ENCODE measurements at places on chromosomes 2 and 18. TPM values are rescaled to one million over a fixed set of nuclear protein-coding genes. Genes with fewer than 3 reads are reported as not detected.
A peak's percentile ranks its signal among the peaks of the same experiment; 100 is the strongest.

SLC4A3 gene
- total RNA-seq: 2.6 TPM

ING5 gene
- total RNA-seq: 89.0 TPM

CACNB4 gene
- 1.3 TPM for total RNA-seq

TNFAIP6 gene
- total RNA-seq: not detected

RRM2 gene
- total RNA-seq: not detected

FAM161A gene
- total RNA-seq: 3.1 TPM

CHRNA1 gene
- total RNA-seq: not detected

RPRM gene
- not detected for total RNA-seq

MATN3 gene
- not detected for total RNA-seq

CTAGE1 gene
- total RNA-seq: not detected

LOXHD1 gene
- 0.26 TPM for total RNA-seq

GRCh38 chr18:13369756-13370510, 151.4 kb downstream of the LDLRAD4 start:
- H3K4me3 ChIP-seq: no peak overlapping the region
- no peak overlapping the region for H3K27ac ChIP-seq
- no peaks in the 10 kb centered on the region for H3K36me3 ChIP-seq
- H3K4me1 ChIP-seq: no peaks in the 10 kb centered on the region
- H3K27me3 ChIP-seq: no peaks in the 10 kb centered on the region

DNA sequence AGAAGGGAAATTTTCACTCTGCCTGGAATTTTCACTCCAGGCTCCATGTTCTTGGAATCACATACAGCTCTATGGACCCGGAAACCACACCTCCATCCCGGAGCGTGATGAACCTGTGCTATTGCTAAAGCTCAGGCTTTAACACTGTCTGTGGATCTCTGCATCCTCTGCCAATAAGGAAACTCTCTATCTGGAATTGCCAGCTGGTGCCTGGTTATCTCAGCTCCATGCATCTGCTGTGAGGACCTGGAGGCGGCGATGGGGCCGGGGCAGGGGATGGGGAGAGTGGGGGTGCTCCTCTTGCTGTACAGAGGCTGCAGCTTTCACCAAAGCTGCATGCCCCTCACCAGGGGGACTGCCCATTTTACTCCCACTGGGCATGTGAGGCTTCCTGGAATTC, 754.0 kb upstream of the SOX11 start:
- no peaks in the 10 kb centered on the region for H3K4me1 ChIP-seq
- H3K4me3 ChIP-seq: no peak overlapping the region
- DNase-seq: no peak
- no peaks in the 10 kb centered on the region for H3K36me3 ChIP-seq
- no peaks in the 10 kb centered on the region for H3K27me3 ChIP-seq

GRCh38 chr18:10315522-10315921, 138.9 kb upstream of the APCDD1 start:
- no peak for DNase-seq
- H3K4me1 ChIP-seq: no peaks in the 10 kb centered on the region
- H3K27ac ChIP-seq: no peak overlapping the region
- H3K36me3 ChIP-seq: no peaks in the 10 kb centered on the region
- no peaks in the 10 kb centered on the region for H3K27me3 ChIP-seq

GRCh38 chr2:233429175-233429897, 75.0 kb downstream of the DGKD start:
- H3K4me1 ChIP-seq: peaks cover 8% of the 10 kb centered on the region
- H3K36me3 ChIP-seq: no peaks in the 10 kb centered on the region
- no peak overlapping the region for H3K27ac ChIP-seq
- no peak overlapping the region for H3K4me3 ChIP-seq

- no peaks in the 10 kb centered on the region for H3K4me1 ChIP-seq
- no peaks in the 10 kb centered on the region for H3K36me3 ChIP-seq
- H3K27ac ChIP-seq: no peak overlapping the region
- DNase-seq: no peak
Measured at GRCh38 chr2:72316774-72317173, 169.1 kb upstream of the CYP26B1 start.

DNA sequence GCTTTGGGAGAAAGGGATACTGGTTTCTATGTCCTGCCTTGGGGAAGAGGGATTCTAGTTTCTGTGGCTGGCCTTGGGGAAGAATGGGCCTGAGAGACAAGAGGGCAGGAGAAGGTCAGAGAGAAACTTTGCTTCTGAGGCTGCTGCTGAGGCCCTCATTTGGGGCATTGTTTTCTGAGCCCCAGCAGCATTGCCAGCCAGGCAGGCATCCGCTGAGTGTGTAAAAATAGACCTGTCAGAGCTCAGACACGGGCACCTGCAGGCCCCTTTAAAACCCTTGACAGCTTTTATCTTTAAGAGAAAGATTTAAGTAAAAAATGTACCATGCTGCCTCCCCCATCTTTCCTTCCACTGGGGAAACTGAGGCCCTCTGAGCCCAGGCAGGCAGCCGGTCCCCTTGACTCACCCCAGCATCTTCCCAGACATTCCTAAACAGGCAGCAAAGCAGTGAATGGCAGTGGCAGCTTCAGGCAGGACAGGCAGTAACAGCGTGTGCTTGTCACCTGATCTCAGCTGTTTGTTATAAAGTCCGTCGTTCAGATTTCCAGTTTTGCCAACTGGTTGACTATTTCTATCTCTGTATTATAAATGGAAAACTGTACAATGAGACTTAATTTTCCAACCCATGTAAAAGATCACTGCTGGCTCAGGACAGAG, 27.6 kb downstream of the MLPH start:
- no peaks in the 10 kb centered on the region for H3K27me3 ChIP-seq
- no peak for DNase-seq
- no peak overlapping the region for H3K4me3 ChIP-seq
- H3K36me3 ChIP-seq: no peaks in the 10 kb centered on the region

- H3K27me3 ChIP-seq: no peaks in the 10 kb centered on the region
- no peak overlapping the region for H3K4me3 ChIP-seq
- no peak for DNase-seq
- no peaks in the 10 kb centered on the region for H3K36me3 ChIP-seq
Measured at GRCh38 chr2:105100046-105100840, 62.4 kb downstream of the MRPS9 start.

DNA sequence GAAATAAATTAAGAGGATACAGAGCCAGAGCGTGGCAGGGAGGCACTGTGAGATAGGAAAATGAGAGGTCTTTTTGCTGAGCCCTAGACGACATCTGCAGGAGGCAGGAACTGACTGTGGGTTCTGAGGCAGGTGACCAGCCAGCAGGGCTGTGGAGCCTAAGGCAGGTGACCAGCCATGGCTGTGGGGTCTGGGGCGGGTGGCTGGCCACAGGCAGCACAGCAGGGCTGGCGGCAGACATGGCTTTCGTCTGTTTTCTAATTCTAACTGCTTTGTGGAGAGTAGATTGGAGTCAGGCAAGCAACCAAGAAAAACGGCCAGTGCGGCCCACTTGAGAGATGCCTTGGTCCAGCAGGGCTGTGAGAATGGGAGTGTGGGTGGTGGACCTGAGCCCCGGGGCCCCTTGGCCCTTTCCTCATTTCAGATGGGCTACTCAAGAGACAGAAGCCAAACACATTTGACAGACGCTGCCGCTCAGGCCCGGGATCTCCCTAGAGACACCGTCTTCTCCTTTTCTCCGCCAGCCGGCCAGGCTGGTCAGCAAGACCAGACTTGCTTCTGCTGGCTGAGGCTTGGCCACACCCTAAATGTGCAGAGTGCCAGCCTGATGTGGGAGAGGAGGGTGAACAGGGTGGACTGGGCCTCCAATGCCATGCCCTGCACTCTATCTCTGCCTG, 19.7 kb upstream of the GNAL start:
- H3K4me3 ChIP-seq: no peak overlapping the region
- H3K4me1 ChIP-seq: no peaks in the 10 kb centered on the region

DNA sequence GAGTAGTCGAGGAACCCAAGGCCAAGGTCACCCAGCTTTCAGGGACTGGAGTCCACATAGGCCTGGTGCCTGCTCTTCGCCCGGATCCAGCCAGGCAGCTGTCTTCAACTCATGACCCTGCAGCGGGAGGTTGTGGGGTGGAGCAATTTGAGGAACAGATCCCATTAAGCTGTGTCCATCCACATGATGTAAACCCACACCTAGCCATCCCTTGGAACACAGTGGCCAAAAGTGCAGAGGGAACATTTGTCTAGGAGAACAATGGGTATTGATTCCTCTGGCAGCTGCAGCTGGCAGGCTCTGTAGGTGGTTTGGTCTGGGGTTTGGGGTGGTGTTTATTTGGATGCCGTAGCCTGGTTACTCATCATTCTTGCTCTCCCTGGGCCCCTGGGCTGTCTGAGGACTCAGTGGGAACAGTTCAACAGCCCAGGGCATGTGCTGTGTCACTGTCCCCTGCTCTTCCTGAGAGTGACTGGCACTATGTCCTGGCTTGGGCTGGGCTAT, 99.4 kb downstream of the TFCP2L1 start:
- no peaks in the 10 kb centered on the region for H3K36me3 ChIP-seq
- H3K27ac ChIP-seq: no peak overlapping the region
- peaks cover 14% of the 10 kb centered on the region for H3K4me1 ChIP-seq
- H3K27me3 ChIP-seq: no peaks in the 10 kb centered on the region
- no peak overlapping the region for H3K4me3 ChIP-seq

- DNase-seq: no peak
- no peak overlapping the region for H3K27ac ChIP-seq
- H3K36me3 ChIP-seq: no peaks in the 10 kb centered on the region
- H3K4me1 ChIP-seq: no peaks in the 10 kb centered on the region
- H3K27me3 ChIP-seq: no peaks in the 10 kb centered on the region
Measured at GRCh38 chr2:215530191-215530968, 94.5 kb upstream of the FN1 start.

- no peaks in the 10 kb centered on the region for H3K36me3 ChIP-seq
- H3K4me1 ChIP-seq: no peaks in the 10 kb centered on the region
Measured at GRCh38 chr18:48769006-48769636, 181.6 kb downstream of the SMAD7 start.

- H3K27me3 ChIP-seq: no peaks in the 10 kb centered on the region
- no peaks in the 10 kb centered on the region for H3K36me3 ChIP-seq
- no peak for DNase-seq
- no peak overlapping the region for H3K27ac ChIP-seq
Measured at GRCh38 chr2:237200462-237200861, 114.8 kb downstream of the COPS8 start.

GRCh38 chr2:236242057-236242495, 22.1 kb downstream of the ASB18 start:
- H3K4me3 ChIP-seq: no peak overlapping the region
- no peaks in the 10 kb centered on the region for H3K27me3 ChIP-seq
- peaks cover 13% of the 10 kb centered on the region for H3K4me1 ChIP-seq
- H3K27ac ChIP-seq: no peak overlapping the region
- no peaks in the 10 kb centered on the region for H3K36me3 ChIP-seq

DNA sequence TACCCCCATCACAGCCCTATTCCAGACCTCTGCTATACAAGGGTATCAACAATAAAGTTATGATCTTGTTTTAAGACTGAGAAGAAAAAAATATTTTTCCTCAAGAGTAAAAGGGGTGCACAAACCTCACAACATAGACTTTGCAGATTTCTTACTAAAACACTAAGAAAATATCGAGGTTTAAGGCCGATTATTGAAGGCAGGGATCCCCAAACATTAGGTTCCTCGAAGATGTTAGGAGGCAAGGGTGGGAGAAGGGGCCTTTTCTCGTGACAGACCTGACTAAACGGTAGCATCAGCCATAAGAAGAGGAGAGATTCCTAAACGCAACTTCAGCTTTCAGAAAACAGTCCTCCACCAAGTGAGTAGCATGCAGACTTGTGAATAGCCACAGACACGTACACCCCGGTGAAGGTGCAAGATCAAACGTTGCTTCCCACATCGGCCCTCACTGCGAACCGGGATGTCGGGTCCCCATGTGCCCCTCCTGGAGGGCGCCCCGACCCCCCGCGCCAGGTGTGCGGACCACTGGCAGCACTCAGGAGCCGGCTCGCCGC, 678 bp downstream of the PIAS2 start:
- H3K27ac ChIP-seq: peak overlapping the region; percentile 86
- no peak for DNase-seq
- no peak overlapping the region for H3K4me3 ChIP-seq
- peaks cover 19% of the 10 kb centered on the region for H3K4me1 ChIP-seq

DNA sequence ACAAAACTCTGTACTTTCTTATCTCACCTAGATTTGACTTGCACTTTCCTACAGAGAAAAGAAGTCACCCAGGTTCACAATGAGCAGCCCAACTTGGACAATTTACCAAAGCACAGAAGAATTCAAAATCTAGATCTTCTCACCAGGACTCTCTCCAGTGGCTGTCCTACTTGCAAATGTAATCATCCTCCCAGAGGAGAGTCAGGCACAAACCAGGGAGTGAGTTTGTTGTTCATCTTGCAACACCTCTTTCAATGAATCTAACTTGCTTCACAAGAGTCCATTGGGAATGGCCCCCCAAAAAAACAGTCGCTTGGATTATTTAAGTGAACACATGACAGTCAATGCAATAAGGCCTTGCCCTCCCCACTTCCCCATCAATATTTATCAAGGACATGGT, 144.6 kb downstream of the ATL2 start:
- no peaks in the 10 kb centered on the region for H3K27me3 ChIP-seq
- DNase-seq: no peak
- H3K4me3 ChIP-seq: no peak overlapping the region
- H3K27ac ChIP-seq: no peak overlapping the region
- no peaks in the 10 kb centered on the region for H3K4me1 ChIP-seq

GRCh38 chr2:202201220-202202160, 36.9 kb downstream of the SUMO1 start:
- DNase-seq: no peak
- no peak overlapping the region for H3K27ac ChIP-seq
- H3K27me3 ChIP-seq: no peaks in the 10 kb centered on the region
- H3K4me3 ChIP-seq: no peak overlapping the region

GRCh38 chr2:30181176-30181575, 34.4 kb downstream of the YPEL5 start:
- no peaks in the 10 kb centered on the region for H3K36me3 ChIP-seq
- no peak for DNase-seq
- no peaks in the 10 kb centered on the region for H3K4me1 ChIP-seq
- no peaks in the 10 kb centered on the region for H3K27me3 ChIP-seq

GRCh38 chr2:134272806-134273205, 18.9 kb downstream of the MGAT5 start:
- H3K27me3 ChIP-seq: no peaks in the 10 kb centered on the region
- peaks cover 2% of the 10 kb centered on the region for H3K36me3 ChIP-seq
- no peak for DNase-seq
- H3K4me3 ChIP-seq: no peak overlapping the region
- H3K4me1 ChIP-seq: peaks cover 8% of the 10 kb centered on the region
- no peak overlapping the region for H3K27ac ChIP-seq

DNA sequence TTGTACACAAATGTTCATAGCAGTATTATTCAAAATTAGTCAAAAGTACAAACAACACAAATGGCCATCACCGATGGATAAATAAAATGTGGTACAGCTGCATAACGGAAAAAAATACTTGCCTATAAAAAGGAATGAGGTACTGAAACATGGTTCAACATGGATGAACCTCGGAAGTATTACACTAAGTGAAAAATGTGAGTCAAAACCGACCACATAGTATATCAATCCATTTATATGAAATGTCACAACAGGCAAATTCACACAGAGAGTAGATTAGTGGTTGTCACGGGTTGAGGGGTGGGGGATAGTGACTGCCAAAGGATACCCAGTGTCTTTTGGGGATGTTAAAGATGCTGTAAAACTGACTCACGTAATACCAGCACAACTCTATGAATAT, 3.5 kb downstream of the SS18 start:
- H3K27me3 ChIP-seq: no peaks in the 10 kb centered on the region
- H3K4me3 ChIP-seq: no peak overlapping the region
- H3K27ac ChIP-seq: no peak overlapping the region
- H3K4me1 ChIP-seq: peaks cover 16% of the 10 kb centered on the region
- peaks cover 2% of the 10 kb centered on the region for H3K36me3 ChIP-seq

Measured in body of pancreas (tissue), 4 donors.